Vagina (tissue), 2 donors: ENCODE measurements at places on chromosomes 5 and 9. TPM values are rescaled to one million over a fixed set of nuclear protein-coding genes. Genes with fewer than 3 reads are reported as not detected.

- DNase-seq, result no peak
Measured at GRCh38 chr5:136056771-136057335, 28.1 kb downstream of the TGFBI start.

The ANKDD1B gene
- not detected for total RNA-seq

- no peak for DNase-seq
Measured at GRCh38 chr5:144406442-144406841, 235.8 kb downstream of the KCTD16 start.

The CTXN3 gene
- total RNA-seq, result not detected

DNA sequence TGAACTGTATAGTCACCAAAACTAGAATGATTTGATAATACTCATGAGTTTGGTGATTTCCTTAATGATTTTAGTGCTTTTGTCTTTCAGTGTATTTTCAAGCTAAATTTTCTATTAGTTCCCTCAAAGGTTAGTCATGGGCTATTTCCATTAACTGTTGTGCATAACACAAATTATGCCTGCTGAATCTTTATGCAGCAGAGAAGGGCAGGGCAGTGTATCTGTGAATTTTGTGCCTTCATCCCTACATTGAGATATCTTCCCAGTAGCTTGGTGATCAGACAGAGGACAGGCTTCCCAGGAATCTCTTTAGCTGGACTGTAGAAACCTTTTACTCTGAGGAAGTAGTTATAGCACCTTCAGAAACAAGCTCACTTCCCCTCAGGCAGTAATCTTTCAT lies 1036.9 kb downstream of the EFNA5 start:
- no peak for DNase-seq

GRCh38 chr9:131397100-131397790 lies 3.4 kb downstream of the PRRC2B start:
- no peak for DNase-seq

The TNFAIP8 gene
- 34.4 TPM for total RNA-seq

DNA sequence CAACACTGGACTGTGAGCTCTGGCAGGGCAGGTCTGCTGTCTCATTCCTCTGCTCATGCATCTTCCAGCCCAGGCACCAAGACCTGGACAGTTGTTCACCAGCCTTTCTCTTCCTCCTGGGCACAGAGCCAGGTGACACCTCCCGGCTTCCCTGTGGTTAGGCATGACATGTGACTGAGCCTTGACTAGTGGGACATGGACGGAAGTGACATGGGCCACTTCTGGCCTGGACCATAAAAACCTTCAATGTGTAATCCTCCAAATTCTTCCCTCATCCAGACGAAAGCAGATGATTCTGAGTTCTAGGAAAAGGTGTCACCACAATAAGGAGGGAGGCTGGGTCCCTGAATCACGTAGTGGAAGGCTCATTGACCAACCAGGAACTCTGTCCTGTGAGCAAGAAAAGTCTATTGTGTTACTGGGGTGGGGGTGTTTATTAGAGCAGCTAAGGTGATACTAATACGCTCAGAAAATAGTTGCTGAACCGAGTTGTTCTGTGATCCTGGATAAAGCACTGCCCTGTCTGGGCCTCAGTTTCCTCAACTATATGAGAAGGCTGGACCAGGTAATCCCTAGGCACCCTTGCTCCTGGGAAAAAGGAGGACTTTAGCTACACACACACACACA lies 26.6 kb upstream of the CRB2 start:
- no peak for DNase-seq

DNA sequence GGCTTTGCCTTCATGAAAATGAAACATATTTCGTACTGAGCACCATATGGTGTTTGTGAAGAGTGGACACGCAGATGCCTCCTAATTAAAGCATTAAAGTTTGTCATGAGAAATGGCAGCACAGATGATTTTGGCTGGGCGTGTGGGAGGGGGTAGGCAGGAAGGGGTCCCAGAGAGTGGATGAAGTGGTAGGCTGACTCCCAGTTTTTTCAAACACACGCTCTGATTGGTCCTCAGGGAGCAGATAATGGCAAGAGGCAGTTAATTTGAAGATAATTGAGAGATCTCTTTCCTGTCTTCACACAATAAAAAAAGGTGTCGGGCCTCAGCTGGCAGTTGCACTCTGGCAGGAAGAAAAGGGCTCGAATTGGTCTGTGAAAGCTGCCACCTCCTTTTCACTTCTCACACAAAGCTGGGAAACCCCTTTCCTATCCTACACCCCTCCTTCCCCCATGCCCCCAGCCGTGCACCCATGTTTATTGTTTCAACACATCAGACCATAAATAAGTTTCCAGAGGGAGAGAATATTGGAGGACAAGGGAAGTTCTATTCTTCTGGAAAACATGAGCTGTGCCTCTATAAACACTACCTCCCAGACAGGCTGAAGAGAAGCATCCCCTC lies 429.6 kb downstream of the ARHGEF28 start:
- no peak for DNase-seq

DNA sequence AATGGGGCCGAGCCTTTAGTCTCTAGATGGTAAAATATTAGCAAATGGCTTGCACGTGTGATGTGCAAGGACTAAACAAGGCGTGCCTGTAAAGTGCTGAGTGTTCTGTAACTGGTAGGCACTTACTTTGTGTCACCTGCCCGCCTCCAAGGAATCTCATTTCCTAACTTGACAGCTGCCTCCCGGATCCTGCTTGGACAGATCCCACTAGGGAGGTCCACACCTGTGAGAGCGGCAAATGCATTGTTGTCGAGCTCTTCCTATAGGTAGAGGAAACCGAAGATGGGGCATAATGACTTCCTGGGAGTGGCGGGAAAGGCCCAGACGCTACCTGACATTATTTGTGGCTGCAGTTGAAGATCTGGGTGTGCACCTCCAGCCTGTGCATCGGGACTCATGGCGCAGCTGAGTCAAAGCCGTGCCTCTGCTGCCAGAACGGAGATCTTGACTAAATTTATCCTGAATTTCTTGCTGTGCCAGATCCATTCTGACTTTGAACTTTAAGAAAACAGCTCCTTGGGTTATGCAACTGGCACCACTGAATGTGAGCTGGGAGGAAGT lies 79.8 kb downstream of the TENT4A start:
- peak; percentile 74 for DNase-seq

GRCh38 chr5:151758141-151758429 lies 346 bp downstream of the ATOX1 start:
- DNase-seq, result no peak

DNA sequence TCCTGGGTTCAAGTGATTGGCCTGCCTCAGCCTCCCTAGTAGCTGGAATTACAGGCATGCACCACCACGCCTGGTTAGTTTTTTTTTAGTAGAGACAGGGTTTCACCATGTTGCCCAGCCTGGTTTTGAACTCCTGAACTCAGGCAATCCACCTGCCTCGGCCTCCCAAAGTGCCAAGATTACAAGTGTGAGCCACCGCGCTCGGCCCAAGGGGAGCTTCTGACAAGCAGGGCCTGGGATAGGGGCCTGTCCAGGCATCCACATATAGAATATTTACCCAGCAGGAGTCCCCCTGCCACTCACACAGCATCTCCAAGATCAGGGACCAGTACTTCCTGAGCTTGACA lies 10.1 kb downstream of the IRF1 start:
- DNase-seq, result no peak

The SLC36A1 gene
- 10.8 TPM for total RNA-seq

DNA sequence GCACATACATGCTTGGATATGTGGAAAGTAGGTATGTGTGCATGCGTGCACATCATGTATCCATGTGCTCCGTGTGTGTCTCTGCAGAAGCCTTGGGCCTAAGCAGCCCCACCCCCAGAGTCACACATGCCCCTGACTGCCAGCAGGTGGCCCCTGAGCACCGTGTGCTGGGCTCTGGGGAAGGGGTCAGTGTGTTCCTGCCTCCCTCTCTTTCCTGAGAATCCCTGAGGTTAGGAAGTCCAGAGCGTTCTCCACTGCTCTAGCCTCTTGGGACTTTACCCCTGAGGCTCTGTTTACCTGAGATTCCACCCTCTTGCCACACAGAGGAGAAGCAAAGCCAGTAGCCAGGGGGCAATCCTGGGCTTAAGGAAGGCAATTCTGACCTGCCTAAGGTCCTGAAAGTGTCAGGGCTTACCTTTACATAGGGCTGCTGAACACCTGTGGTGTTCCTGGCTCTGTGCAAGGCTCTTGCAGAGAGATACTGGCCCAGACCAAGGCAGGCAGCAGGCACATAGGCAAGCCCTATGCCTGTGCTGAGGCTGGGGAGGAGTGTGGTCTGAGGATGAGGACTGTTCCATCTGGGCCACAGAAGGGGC lies 207.3 kb downstream of the TMEM38B start:
- no peak for DNase-seq

The HSPB3 gene
- not detected for total RNA-seq

The TRIM7 gene
- total RNA-seq, result 21.6 TPM

DNA sequence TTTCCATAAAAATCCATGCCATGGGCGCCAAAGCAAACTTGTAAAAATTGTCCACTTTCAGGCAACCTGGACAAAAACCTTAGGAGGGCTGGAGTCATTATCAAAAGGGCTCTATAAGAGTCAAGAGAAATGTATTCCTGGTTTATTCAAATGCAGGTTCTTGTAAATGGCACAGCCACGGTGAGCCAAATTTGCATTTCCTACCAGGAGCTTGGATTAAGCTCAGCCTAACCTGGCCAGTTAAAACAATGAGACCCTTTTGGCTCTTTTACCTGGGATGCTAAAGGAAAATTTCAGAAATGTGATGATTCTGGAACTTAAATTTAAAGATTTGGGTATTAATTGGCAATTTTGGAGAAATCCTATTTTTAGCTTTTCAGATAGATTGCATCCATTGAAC lies 8.9 kb upstream of the ZNF474 start:
- no peak for DNase-seq

The PDCD1LG2 gene
- 1.2 TPM for total RNA-seq
